Activated CD8-positive, alpha-beta memory T cell treated with anti-CD3 and anti-CD28 coated beads, Interleukin-2, amount 50 U/mL, for 4 hours (primary cell): ENCODE measurements at places on chromosomes 11 and 22.

DNA sequence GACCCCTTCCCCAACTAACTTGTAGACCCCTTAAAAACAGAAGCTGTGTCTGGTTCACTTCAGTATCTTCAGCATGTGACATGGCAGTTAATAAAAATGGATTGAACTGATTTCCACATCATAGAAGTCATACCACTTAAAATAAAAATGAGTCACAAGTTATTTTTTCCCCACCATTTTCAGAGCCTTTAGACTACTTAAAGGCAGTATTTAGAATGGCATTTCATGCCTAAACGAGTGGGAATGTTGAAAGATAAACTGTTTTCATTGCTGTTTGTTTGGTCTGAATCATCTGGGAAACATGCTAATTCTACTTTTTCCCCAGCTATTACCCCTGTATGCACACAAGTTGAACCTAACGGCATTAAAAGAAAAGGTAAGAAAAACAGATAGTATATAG, 324.0 kb downstream of the RAB38 start:
- DNase-seq: no peak

DNA sequence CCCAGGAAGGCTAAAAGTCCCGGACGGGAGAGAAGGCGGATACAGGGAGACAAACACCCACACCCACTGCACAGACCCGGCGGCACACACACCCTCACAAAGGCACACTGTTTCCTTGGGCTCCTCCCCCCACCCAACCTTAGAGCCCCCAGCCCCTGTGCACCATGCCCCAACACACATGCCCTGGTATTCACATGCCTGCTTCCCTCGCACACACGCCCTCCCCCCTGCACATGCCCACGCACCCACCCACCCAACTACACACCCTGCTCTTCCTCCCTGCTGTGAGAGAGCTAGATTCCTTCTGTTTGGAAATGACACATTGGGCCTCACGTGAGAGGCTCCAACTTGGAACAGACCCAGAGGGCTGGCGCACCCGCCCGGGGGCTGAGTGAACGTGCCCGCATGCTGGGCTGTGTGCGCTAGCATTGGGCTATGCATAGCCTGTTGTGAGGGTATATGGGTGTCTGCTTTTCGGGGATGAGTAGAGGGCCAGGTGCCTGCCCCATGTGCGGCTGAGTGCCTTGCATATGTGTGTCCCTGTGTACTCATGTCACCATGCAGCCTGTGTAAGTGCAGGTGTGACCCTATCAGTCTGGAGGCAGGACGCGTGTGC, 518 bp upstream of the CHRM1 start:
- DNase-seq: no peak

GRCh38 chr11:8127447-8127846, 41.4 kb downstream of the RIC3 start:
- no peak for DNase-seq

DNA sequence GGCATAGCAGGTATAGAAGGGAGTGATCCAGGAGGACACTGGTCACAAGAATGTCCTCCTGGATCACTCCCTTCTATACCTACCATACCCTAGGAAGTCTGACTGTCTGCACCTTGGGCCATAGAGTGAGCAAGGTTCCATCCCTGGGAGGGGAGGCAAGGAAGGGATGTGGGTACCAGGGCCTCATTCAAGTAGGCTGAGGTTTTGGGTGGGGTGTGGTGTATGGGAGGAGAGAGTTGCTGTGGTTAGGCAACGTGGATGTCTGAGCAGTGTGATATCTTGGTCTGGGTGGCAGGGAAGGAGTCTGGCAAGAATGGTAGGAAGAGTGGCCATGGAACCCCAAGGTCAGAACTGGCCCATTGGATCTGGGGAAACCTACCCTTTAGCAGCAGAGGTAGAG, 13.2 kb downstream of the PPFIBP2 start:
- DNase-seq: no peak

DNA sequence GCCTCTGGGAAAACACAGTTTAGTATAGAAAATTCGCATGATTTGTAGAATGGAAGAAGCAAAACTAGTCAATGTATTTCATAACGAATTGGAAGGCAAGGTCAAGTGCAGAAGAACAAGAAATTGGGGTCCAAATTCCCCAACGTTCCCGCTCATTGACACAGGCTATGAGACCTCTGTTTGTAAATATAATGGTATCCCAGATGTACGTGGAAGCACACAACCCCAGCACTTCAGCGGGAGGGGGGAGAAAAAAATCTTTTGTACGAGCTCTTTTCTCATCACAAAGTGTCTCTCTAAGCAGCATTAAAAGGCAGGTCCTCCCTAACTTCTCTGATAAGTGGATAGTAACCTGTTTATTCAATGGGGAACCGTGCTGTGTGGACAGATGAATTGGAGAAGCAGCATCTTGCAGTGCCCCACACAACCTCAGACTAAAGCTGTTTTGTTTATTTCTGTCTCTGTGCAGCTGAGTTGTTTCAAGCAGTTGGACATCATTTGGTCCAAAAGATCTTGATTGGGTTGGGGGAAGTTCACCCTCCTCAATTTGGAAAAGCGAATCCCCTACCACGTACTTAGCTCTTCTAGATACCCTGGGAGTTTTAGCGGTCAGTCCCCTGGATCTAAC, 1.1 kb upstream of the GAB2 start:
- no peak for DNase-seq

DNA sequence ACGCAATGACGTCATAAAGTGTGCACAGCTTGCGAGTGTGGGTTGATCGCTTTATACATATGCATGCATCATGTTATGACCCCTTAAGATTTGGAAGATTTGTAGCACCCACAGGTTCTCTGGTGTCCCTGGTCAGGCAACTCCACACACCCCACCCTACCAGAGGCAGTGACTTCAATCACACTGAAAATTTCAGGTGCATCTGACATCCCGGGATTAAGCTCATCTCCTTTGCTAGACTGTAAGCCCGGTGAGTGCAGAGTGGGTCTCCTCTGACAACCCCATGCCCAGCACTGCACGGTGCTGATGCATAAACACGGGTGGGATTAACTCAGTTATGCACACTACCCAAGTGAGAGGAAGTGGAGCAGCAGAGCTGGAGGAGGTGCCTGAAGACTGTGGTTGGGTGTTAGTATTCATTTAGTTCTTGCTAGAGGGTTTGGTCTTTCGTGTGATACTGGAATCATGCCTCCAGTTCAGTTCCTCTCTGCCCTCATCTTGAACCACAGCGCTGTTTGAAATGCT, 6.5 kb downstream of the ARSA start:
- no peak for DNase-seq

DNA sequence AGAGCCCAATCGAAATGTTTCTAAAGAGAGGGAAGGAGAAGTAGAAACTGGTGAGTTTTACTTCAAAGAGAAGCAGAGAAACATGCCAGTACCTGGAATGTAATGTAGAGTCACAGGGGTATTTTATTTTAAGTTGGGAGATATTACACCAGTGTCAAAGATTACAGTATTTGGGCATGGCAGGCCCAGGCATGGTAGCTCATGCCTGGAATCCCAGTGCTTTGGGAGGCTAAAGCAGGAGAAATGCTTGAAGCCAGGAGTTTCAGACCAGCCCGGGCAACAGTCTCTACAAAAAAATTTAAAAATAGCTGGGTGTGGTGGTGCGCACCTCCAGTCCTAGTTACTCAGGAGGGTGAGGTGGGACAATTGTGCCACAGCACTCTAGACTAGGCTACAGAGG, 2.7 kb downstream of the SYCE3 start:
- no peak for DNase-seq

GRCh38 chr11:115721296-115721995, 217.2 kb upstream of the CADM1 start:
- no peak for DNase-seq

DNA sequence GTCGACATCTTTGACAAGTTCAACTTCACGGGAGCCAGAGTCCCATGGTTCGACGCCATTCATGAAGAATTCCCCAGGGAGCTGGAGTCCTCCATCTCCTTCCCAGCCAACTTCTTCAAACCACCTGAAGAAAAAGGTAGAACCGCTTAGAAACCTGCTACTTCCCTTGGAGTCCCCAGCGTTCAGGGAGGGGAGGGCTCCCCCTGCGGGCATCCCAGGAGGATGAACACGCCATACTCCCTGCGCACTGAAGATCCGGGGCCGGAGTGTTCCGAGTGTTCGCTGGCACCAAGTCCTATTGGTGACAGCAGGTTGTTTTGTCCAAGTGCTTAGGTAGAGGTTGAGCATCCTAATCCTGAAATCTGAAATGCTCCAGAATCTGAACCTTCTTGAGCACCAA, 51.7 kb upstream of the PRODH start:
- DNase-seq: no peak

- DNase-seq: peak; percentile 84
Observed at GRCh38 chr11:47248664-47249377, at the start of gene ACP2. Gene ACP2, minus strand, starts transcription at chr11:47248814. Its CDS starts 25 bp downstream, at chr11:47248789.

GRCh38 chr11:61022311-61023085, 51.0 kb downstream of the CD6 start:
- peak; percentile 61 for DNase-seq

- DNase-seq: no peak
Observed at GRCh38 chr11:64684357-64684756, 38.6 kb downstream of the NRXN2 start.

GRCh38 chr11:65538915-65539743, 14.2 kb downstream of the SCYL1 start:
- DNase-seq: no peak

GRCh38 chr11:48116437-48117228, 100.0 kb upstream of the OR4B1 start:
- no peak for DNase-seq

DNA sequence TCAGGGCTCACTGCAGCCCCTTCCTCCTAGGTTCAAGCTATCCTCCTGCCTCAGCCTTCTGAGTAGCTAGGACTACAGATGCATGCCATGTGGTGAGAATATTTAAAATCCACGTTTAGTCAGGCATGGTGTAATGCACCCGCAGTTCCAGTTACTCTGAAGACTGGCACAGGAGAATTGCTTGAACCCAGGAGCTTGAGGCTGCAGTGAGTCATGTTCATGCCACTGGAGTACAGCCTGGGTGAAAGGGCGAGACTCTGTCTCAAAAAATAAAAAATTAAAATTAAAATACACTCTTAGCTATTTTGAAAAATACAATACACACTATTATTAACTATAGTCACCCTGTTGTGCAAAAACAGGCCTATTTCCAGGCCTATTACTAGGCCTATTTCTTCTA, 38.4 kb downstream of the NOX4 start:
- DNase-seq: no peak

- DNase-seq: no peak
Observed at GRCh38 chr11:120372296-120372695, 36.1 kb downstream of the ARHGEF12 start.

DNA sequence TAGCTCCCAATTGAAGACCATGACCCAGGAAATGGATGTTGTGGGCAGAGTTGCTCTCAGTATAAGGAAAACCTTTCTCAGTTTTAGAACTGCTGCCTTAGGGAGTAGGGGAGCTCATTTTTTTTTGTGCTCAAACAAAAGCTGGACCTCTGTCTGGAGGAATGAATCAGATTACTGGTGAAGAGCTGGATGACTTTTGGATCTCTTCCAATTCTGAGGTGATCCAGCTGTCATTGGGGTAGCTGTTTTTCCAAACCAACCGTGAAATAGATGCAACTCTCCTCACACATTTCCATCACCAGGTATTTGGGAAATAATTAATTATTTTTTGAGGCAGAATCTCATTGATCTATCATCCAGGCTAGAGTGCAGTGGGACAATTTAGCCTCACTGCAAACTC, 251.3 kb upstream of the PLET1 start:
- no peak for DNase-seq

- no peak for DNase-seq
Observed at GRCh38 chr11:23751280-23751679, 745.6 kb upstream of the LUZP2 start.

GRCh38 chr11:99098751-99099150, 78.0 kb downstream of the CNTN5 start:
- no peak for DNase-seq

GRCh38 chr22:35212009-35212408, 45.3 kb upstream of the HMGXB4 start:
- no peak for DNase-seq

DNA sequence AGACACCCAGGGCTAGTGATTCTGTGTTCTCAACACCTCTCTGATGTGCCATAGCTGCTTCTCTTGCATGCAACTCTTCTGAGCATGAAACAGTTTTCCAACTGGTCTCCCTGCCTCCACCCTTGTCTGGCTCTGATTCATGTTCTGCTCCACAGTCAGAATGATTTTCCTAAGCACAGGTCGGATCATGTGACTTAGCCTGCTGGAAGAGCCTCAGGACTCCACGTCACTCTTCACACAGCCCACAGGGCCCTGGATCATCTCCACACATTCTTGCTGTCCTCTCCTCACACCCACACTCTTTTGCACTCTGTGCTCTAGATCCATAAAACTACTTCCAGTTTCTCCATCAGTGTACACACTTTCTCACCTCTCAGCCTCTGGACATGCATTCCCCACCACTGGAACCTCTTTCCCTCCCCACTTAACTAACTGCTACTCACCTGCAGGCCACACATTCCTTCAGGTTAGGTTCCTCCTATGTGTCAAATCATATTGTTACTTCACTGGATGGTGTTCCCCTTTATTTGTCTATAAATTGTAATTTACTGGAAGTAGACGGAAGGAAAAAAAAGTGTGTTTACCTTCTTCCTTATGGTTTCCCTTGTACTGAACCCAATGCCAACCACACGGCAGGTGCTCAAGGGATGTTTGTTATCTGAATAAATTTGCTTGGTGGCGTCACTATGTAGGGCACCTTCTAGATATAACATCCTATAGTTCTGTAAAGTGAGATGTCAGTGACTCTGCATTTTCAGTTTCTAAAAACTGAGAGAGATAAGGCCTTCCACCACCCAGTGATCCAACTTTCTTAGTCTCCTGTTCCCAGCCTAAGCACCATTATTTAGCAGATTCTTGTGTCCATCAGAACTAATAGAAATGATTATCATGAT, 133.7 kb downstream of the ETS1 start:
- DNase-seq: no peak

DNA sequence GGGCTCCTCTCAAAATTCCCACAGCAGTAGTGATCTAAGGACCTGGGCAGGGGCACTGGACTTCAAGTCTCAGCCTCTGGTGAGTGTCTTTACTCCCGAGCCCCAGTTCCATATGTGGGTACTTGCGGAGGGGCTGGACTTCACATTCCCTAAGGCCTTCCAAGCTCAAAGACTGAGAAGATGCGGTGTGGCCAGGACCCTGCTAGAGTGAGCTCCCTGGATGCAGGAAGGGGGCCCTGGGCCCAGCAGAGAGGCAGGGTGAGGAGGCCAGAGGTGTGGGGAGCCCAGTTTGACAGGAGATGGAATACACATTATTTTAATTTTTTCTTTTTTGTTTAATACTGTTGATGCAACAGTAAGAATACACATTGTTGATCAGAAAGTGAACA, 83.7 kb downstream of the IGLL1 start:
- no peak for DNase-seq
